ENCODE measurements at places on chromosomes 5 and 9.

- DNase-seq = no peak
Observed at GRCh38 chr9:8014997-8015682, 215.6 kb upstream of the DMAC1 start.

DNA sequence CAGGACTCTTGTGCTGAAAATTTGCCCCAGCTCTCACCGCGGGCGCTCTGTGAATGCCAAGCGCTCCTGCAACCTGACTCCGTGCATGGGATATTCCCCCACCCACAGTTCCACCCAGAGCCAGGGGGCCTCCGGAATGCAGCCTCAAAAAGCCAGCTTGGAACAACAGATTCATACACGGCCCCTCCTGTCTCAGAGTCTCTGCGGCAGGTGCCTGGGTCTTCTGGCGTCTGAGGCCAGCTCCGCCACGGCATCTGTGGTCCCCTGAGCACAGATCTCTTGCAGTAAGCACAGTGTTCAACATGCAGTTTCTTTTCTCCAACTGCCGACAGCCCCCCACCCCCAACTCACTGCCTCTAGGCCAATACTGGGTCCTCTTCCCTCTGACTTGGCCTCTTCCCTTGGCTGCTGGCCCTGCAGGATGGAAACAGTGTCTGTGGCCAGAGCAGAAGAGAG is 355.7 kb upstream of the IRX2 start:
- DNase-seq = no peak

- DNase-seq = no peak
Observed at GRCh38 chr5:130874861-130875417, 290.1 kb downstream of the HINT1 start.

GRCh38 chr5:165757791-165758190 is 2252.4 kb downstream of the MAT2B start:
- DNase-seq = no peak

GRCh38 chr5:80941496-80941895 is 18.7 kb upstream of the RASGRF2 start:
- DNase-seq = no peak

DNA sequence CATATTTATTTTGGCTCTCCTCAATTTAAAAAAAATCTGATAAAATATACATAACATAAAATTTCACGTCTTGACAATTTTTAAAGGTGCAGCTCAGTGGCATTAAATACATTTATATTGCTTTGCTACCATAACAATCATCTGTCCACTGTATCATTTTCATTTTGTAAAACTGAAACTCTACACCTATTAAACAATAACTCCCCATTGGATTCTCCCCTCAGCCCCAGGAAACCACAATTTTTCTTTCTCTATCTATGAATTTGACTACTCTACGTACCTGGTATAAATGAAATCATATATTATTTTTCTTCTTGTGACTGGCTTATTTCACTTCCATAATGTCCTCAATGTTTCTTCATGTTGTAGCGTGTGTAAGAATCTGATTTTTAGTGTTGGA is 563.5 kb downstream of the PRR16 start:
- no peak for DNase-seq

GRCh38 chr9:96195541-96195940 is 106.4 kb downstream of the HSD17B3 start:
- no peak for DNase-seq

DNA sequence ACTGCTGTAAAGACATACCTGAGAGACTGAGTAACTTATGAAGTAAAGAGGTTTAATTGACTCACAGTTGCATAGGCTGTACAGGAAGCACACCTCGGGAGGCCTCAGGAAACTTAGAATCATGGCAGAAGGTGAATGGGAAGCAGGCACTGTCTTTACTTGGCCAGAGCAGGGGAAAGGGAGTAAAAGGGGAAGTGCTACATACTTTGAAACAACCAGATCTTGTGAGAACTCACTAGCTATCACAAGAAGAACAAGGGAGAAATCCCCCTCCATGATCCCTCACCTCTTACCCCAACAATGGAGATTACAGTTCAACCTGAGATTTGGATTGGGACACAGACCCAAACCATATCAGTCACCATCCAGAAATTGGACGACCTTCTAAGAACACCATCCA is 1285.8 kb upstream of the CDH9 start:
- DNase-seq = no peak

GRCh38 chr5:43603344-43604217 is 601 bp downstream of the NNT start:
- peak; percentile 80 for DNase-seq

GRCh38 chr5:111998871-111999270 is 241.9 kb upstream of the NREP start:
- DNase-seq = no peak

GRCh38 chr5:72558383-72558782 is 51.2 kb upstream of the ZNF366 start:
- no peak for DNase-seq

- no peak for DNase-seq
Observed at GRCh38 chr5:122172207-122172606, 42.9 kb downstream of the ZNF474 start.

- no peak for DNase-seq
Observed at GRCh38 chr5:60184606-60185005, 291.1 kb upstream of the PDE4D start.

DNA sequence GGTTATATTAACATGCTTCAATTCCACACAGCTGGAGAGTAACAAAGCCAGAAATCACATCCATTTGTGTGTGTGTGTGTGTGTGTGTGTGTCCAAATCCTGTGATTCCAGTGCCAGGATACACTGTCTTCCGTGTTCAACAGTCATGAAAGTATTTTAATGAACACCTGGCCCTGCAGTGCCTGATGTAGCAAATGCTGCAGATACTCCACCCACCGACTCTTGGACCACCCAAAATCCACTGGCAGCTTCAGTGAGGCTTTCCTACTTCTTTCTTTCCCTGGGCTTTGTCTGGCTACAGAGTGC is 13.1 kb upstream of the INSYN2B start:
- DNase-seq = no peak

DNA sequence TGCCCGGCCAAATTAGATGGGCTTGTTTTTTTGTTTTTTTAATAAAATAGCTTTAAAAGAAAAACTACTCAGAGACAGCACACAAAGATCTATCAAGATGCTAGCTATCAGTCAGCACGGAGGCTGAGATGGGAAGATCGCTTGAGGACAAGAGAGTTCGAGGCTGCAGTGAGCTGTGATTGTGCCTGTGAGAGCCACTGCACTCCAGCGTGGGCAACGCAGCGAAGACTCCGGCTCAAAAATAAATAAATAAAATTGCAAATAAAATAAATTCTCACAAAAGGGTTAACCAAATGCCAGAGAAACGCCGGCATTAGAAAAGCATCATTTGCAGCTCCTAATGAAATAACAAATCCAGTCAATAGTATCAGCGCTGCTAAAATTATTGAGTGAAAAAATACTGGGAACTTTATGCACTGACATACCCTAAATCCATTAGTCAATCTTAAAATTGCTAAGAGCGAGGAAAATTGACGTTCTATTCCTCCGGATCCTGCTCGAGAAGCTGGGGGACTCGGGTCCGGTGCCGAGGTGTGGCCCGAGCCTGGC is 681 bp downstream of the CPLANE1 start:
- DNase-seq = no peak

DNA sequence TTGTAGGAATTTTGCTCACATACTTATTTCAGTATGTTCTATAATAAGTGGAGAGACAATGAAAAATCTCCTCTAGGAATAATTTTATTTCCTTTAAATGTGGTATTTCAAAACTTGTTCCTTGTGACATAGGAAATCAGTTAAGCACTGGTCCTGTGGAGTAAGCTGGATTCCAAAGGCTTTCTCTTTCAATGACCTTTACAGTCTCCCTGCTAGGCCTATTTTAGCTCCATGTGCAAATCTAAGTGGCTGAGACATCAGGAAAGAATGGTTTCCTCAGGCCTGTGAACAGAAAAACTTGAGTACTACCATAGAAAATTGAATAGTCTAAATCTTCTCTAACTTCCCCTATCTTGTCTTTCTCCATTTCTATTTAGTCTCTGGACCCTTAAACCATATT is 514.2 kb upstream of the TLE4 start:
- DNase-seq = no peak

DNA sequence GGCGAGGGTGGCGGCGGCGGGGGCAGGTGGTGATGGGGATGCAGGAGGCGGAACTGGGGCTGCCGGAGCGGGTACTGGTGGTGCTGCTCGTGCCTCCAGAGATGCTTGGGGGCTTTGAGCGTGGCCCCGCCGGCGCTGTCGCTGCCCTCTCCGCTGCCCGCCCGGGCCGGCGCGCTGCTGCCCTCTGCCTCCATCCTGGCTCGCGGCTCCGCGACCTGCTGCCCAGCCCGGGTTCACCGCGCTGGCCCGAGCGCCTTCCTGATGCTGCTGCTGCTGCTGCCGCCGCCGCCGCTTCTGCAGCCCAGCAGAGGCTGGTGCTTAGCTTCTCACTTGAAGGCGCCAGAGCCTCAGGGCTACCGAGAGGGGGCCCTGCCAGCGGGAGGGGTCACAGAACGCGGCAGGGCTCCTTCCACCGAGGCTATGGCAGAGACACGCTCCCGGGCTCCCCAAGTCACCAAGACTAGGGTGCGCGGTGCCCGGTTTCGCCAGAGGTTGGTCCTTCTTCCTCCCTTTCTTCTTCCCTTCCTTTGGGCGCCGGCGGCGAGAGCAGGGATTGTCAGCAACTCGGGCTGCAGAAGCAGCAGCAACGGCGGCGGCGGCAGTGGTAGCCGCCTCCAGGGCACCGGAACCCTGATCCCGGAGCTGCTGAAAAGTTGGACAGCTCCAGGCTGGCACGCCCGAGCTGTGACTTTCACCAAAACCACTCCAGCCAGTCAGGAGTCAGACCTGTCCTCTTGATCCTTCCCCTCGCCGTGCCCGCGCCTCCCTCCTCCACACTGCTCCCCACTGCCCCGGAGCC is at the start of gene PDE4D:
Gene PDE4D, minus strand, starts transcription at position 298 of the 799 bp plus-strand sequence.
- no peak for DNase-seq

DNA sequence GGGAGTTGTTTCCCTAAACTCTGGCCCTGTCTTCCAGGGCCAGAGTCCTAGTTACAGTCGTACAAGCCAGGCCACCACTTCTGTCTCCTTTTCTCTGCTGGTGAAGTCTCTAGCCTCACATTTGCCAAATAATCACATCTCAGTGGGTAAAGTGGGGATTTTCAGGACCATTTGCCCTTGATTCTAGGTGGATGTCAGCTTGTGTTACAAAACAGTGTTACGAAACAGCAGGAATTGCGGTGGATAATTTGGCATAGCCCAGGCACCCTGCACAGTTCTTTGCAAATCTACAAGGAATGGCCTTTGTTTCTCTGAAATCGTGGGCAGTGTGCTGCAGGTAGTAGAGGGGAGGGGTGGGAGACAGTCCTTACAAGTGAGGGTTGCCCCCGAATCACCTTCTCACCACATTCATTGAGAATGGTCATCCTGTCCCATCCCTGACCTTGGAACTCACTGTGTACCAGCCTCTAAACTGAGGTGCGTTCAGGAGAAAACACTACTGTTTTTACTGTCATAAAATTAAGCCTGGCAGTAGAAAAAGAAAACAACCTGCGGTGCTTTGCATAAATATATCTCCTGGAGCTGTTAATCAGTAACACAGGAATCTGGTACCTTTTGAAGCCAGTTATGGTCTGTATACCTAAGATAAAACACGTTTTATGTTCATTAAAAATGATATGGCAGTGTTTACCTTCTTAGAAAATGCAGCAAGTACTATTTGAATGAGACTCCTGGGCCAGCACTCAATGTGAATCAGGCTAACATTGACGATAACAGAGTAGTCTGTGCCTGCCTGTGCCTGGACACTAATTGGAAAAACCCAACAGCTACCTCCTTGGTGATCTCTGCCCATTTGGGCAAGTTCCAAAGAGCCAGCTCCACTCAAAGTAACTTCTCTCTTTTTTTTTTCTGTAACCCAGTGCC is 44.3 kb downstream of the CYSTM1 start:
- DNase-seq = no peak

DNA sequence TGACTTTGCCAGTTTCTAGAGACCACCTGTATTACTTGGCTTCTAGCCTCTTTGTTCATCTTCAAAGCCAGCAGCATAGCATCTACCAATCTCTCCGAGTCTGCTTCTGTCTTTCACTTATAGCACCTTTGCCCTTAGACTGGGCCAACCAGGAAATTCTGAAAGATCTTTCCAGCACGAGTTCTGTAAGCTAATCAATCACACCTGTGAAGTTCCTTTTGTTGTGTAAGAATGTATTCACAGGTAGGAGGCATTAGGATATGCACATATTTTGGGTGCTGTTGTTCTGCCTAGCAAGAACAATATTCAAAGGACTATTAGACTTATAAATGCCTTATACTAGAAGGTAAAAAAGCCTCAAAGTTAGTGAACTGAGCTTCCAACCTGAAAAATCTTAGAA is 232.1 kb downstream of the CDH12 start:
- no peak for DNase-seq

Measured in CD4-positive, alpha-beta T cell treated with Interleukin-2 at 100 ng/mL for 4 hours (primary cell).